OCI-M1 (cell line): ENCODE measurements at places on chromosomes 11 and 22.

- peak; percentile 87 for DNase-seq
Observed at GRCh38 chr22:50526108-50526833, 873 bp upstream of the SCO2 start.

DNA sequence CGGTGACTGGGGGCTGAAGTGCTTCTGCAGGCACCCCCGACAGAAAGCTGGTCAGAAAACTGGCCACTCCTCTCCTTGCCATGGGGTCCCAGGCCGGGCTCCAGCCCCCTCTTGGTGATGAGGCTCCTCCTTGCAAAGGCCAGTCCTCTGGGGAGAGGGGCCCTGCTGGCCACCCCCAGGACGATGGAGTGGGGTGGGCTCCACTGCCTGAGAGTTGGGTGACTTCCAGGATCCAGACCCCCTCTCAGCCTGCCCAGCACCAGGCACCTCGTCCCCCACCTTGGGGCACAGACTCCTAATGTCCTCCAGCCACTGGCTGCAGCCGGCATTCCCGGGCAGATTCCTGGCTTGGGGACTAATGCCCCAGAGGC lies 441 bp upstream of the RPS6KA4 start:
- DNase-seq, result no peak

DNA sequence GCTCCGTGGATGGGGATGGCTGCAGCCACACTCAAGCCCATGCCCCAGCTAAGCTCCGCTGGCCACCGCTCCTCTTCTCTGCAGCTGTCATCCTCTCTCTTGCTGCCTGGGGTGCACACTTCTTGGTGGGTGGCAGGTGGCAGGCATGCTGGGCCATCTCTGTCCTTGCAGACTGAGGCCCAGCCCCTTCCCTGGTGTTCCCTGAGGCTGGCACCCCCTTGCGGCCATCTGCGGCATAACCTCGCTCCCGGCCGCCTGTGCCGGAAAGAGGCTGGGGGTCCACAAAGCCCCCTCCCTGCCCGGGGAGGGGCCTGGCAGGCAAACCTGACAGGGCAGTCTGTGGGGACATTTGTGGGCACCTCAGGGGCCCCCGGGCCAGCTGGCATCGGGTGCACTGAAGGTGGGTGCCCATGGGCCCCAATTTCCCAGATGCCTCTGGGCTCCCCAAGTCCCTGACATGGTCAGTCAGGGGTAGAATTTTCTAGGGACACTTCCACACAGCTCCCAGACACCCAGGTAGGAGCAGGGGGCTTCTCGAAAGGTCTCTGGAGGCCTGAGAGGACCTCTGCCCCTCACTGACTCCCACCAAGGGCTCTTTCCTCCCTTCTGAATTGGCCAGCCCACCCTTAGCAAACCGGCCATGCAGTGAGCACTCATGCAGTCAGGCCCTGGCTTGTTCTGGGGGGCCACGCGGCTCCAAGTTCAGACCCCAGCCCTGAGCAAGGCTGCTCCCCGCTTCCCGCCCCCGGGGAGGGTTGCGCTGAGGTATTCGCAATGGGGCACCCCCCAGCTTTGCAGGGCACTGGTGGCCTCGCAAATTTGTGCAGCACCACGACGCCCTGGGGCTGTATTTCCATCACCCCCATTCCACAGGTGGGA lies 23.5 kb upstream of the TH start:
- peak; percentile 39 for DNase-seq

- DNase-seq, result no peak
Observed at GRCh38 chr11:43797337-43797736, 83.3 kb upstream of the ALKBH3 start.

DNA sequence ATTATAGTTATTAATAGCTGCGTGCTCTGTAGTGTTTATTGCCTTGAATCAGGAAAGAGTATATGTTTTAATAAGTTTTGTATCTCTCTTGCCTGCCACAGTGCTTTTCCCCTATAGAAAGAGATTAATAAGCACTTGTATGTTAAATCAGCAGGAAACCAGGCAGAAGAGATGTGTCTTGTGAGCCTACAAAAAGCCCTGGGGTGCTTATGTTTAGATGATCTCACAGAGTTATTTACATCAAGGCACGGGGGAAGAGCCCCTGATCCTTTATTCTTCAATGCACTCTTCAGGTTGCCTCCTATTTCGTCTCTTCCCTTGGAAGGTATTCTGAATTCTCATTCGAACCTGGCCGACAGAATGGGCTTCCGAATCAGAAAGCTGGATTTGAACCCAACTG lies 183.0 kb downstream of the MAML2 start:
- DNase-seq, result no peak

- no peak for DNase-seq
Observed at GRCh38 chr11:32304521-32304920, 130.8 kb downstream of the WT1 start.

- DNase-seq, result no peak
Observed at GRCh38 chr22:40022536-40023240, 27.9 kb downstream of the FAM83F start.

DNA sequence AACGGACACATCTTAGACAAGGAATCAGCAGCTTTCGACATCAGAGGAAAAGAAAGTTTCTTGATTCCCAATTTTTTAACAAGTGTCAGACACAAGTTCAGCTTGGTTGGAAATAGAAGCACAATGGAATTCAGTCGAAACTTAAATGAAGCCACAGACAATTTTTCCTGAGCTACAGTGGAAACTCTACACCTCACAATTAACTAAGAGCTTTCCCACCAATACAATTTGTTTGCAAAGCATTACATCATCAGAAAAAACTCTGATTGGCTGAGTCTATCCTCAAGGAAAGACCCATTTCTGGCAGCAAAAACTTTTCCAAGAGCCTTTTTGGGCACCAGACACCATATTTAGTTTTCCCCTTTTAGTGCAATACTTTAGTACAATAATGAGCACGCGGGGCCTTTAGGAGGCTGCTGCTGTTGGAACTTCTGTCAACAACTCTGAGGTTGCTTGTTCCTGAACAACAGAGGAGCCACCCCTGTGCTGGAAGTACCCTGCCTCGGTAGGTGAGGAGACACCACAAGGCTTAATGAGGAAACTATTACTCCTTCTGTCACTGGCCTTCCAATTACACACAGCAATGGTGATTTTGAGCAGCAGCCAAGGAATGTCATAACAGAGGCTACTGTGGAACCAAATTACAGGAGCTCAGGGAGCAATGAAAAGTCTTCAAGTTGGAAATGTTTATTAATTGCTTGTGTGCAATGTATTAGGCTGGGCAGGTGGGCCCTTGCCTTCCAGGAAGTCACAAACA lies 61.9 kb upstream of the BARX2 start:
- no peak for DNase-seq

DNA sequence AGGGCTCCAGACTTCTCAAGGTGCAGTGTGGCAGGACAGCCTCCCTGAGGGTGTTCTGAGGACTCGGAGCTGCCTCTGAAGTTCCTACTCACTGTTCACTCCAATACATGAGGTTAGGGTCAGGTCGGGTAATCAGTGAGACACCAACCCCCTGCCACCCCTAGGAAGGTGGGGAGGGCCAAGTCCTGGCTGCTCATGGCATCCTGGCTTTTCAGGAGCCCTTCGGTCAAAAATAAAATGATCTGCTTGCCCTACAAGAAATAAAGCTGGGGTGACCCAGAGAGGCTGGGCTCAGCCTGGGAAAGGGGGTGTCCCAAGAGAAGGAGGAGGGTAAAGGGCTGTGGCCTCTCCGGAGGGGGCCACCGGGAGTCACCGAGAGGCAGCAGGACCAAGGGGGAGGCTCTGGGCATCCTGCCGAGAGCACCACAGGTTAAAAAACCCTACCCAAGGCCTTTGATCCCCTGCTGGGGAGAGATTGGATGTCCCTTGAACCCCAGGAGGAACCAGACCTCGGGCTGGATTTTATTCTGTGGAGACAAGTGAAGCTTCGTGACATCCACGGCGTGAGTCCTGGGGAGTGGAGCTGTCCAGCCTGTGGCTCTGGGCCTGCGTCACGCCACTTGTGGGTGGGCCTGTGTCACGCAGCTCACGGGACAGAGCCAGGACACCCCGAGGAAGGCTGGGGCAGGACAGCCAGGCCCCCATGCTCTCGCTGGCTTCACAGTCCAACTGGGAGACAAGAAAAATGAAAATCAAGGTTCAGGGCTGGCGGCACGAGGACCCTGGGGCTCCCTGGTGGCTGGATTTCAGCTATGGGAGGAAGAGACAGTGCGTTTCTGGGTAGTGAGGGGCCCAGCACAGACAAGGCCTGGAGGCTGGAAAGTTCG lies 102.2 kb upstream of the FGF3 start:
- DNase-seq, result no peak

DNA sequence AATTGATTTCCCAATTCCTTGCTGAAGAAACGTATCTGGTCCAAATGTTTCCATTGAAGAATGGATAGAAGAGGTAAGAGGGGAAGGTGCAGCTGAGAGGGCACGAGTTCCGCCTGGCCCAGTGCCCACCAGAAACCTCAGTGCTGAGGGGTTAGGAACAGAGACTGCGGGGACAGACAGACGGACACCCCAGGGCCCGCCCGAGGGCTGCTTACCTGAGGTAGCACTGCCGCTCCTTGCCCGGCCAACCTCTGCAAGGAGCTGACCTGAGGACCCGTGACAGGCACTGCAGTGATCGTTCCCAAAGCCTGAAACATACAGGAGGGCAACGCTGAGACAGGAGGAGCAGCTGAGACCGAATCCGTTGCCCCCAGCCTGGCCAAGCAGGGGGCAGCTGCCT lies 89.6 kb downstream of the PHF21B start:
- DNase-seq, result no peak

- DNase-seq, result no peak
Observed at GRCh38 chr11:118939953-118940598, 14.3 kb upstream of the BCL9L start.

DNA sequence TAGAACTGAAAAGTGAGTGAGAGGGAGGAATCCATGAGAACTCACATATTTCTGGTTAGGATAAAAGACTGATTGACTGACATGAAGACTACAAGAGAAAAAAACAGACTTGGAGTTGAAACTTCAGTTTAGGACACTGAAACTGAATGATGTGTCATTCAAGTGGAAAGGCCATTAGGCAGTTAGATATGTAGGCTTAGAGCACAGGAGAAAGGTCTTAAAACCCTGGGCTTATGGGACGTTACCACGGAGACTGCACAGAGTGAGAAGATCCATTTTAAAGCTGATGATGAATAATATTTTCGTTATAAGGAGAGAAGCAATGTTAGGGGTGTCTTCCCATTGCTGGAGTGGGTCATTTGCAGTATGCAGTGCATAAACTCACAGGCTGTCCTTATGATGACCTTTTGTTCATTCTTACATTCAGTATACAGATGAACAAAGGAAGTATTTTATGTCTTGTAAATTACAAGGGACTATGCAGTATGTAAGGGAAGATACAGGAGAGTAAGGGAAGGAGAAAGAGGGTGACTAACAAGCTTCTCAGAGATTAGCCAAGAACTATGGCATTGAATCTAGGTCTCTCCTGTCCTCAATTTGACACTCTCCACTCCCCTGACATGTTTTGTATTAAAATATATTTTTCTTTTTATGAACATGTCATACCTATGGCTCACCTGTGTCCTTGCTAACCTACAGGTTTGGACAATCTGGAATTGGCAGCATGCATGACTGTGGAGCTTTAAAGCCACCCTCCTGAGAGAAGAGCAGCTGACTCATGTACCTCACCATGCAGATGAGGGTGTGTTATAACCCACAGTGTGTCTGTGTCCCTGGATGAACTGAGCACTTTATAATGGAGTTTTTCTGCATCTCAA lies 63.7 kb downstream of the MAML2 start:
- no peak for DNase-seq

DNA sequence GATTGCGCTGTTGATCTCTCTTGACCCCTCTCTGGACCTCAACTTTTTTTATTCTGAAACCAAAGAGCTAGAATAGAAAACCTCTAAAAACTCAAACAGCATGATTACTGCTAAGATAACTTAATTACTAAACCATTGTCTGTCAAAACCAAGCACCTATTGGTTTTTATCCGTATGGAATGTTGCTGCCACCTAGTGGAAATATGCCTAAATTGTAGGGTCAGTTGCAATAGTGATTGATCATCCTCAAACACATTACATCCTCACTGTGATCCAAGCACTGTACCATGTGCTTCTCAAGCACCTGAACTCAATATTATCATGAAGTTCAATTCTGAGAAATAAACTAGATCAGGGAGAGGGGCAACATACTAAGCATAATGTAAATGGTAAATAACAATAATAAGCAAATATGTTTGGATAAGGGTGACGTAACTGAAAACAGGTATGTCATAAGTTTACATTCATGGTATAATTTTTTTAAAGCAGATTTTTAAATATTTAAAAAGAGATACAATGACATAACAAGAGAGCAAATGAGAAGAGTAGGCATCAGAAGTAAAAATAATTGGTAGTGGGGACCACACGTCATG lies 3.8 kb upstream of the OR5A2 start:
- DNase-seq, result peak; percentile 77

DNA sequence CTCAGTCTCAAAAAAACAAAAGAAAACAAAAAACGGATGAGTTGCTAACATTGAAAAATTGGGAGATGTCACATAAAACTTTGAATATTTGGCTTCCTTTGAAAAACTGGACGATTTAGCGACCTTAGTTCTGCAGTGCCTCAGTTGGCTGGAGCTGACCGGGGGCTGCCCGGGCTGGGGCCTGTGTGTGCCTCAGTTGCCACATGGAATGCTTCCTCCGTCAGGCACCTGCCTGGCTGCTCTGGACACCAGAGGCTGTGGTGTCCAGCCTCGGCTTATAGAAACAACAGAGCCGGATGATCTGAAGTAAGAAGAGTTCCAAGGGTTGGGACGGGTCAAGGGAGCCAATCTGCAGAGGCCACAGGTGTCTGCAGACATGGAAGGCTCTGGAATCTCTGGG lies 50.2 kb downstream of the CACNG2 start:
- no peak for DNase-seq

- no peak for DNase-seq
Observed at GRCh38 chr11:109945626-109946321, 147.4 kb upstream of the ZC3H12C start.

DNA sequence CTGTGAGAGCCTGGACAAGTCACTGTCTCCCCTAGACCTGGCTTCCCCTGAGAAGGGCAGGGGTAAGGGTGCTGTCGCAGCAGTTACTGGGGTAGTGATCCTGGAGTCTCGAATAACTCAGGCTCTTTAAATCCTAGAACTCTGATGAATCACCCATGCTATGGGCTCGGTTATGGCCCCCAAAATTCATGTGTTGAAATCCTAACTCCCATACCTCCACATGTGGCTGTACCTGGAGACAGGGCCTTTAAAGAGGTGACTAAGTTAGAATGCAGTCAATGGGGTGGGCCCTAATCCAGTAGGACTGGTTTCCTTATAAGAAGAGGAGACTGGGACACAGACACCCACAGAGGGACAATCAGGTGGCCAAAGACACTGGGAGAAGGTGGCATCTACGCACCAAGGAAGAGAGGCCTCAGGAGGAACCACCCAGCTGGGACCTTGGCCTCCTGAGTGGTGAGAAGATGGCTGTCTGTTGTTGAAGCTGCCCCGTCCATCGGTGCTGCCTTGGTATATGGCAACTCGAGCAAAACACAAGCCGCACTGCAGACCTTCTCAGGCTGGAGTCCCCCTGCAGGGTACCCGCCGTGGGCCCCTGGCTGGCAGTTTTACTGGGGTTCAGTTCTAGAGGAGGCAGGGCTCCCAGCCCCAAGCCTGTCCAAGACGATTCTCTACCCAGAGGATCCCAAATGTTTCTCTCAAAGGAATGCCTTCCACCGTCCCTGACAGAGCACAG lies 48.8 kb upstream of the SHISAL1 start:
- DNase-seq, result no peak
